Activated T-helper 2 cell treated with anti-CD3 and anti-CD28 coated beads, Interferon-gamma antibody, Interleukin-2, Interleukin-4, amounts not matched to agents 10 μg/mL and 5 μg/mL and 100 μg/mL, durations not matched to agents 14 hours and 24 hours and 36 hours (primary cell): ENCODE measurements at places on chromosomes 13 and 19.
A peak's percentile ranks its signal among the peaks of the same experiment; 100 is the strongest.

- H3K27me3 ChIP-seq = peaks cover 25% of the 10 kb centered on the region
- H3K4me3 ChIP-seq = peak overlapping the region; percentile 54
- peaks cover 15% of the 10 kb centered on the region for H3K36me3 ChIP-seq
- H3K27ac ChIP-seq = no peak overlapping the region
- H3K4me1 ChIP-seq = peaks cover 18% of the 10 kb centered on the region
These were observed 816 bp downstream of the SPRED3 start for GRCh38 chr19:38389101-38389925.

- H3K27ac ChIP-seq = no peak overlapping the region
- peaks cover 13% of the 10 kb centered on the region for H3K4me1 ChIP-seq
- H3K4me3 ChIP-seq = no peak overlapping the region
- DNase-seq = no peak
- H3K36me3 ChIP-seq = peaks cover 8% of the 10 kb centered on the region
- H3K27me3 ChIP-seq = no peaks in the 10 kb centered on the region
These were observed 1.8 kb downstream of the TMEM91 start for GRCh38 chr19:41377977-41378709.

DNA sequence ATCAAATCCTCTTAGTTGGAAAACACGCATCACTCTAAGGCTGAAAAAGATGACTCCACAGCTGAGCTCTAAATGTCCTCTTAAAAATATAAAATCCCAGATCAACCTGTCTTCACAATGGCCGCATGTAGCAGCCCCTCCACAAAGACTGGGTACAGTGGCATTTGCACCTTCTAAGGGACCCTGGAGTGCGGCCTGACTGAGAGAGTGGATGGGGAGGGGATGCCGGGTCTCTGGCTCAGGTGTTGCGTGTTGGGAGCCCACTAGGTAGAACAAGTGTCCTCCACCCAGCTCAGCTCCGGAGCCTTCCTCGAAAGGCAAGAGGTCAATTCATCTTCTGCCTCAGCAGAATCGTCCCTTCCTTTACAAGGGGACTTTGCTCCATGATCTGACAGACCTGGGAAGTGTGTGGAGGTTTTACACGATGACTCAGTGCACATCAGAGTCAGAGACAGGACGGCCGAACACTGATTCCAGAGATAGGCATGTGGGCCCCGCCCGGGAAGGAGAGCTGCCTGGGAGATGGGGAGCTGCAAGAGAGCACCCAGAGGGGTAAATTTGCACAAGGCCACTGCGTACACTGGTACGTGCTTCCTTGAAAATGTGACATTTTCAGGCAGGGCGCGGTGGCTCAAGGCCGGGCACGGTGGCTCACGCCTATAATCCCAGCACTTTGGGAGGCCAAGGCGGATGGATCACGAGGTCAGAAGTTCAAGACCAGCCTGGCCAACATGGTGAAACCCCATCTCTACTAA, 23.5 kb upstream of the SLC15A1 start:
- DNase-seq = no peak
- H3K27me3 ChIP-seq = peaks cover 4% of the 10 kb centered on the region
- no peaks in the 10 kb centered on the region for H3K4me1 ChIP-seq

DNA sequence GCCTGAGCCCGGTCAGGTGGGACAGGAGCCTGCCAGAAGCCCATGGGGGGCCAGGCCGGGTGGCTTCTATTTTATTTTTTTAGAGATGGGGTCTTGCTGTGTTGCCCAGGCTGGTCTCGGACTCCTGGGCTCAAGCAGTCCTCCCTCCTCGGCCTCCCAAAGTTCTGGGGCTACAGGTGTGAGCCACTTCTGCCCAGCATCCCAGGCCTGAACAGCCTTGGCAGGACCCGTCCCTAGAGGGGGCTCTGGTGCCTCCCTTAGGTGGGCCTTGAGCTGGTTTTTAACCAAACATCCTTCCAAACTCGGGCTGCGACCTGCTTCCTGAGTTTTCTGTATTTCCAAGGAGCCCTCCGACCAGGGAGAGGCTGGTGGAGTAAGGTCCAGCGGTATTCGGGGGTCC, 10.5 kb downstream of the COMP start:
- no peak overlapping the region for H3K4me3 ChIP-seq
- DNase-seq = no peak
- peaks cover 6% of the 10 kb centered on the region for H3K4me1 ChIP-seq
- no peak overlapping the region for H3K27ac ChIP-seq
- H3K36me3 ChIP-seq = no peaks in the 10 kb centered on the region
- peaks cover 9% of the 10 kb centered on the region for H3K27me3 ChIP-seq

- no peak for DNase-seq
- no peak overlapping the region for H3K4me3 ChIP-seq
- no peaks in the 10 kb centered on the region for H3K4me1 ChIP-seq
- no peaks in the 10 kb centered on the region for H3K36me3 ChIP-seq
These were observed 87.4 kb upstream of the ARHGEF7 start for GRCh38 chr13:111027458-111028439.

DNA sequence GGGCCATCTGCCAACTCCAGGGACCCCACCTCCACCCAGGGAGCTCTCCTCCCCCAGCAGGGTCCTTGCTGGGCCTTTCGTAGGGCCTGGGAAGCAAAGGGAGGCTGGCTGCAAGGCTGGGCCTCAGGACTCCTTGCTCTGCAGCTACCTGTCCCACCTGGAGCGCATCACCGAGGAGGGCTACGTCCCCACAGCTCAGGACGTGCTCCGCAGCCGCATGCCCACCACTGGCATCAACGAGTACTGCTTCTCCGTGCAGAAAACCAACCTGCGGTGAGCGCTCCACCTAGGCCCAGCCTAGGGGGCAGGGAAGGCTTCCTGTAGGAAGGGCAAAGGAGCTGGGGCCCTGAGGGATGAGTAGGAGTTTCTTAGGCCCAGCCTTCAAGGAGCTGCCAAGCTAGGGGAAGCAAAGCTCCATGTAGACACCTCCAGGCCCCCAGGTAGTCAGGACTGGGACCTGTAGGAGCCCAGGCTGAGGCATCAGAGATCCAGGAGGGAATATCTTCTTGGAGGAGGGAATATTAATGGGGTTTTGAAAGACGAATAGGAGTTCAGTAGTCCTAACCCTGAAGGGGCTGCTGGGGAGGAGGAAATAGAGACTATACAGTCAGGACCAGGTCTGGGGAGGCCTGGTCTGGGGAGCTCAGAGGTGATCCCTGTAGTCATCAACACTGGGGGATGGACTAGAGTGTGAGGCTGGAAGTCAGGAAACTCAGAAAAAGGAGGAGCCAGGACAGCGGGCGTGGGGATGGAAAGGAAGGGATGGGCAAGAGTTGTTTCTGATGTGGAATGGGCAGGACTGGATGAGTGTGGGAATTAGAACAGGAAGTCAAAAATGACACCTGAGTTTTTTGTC, 16.0 kb downstream of the GNA15 start:
- H3K36me3 ChIP-seq = peaks cover 32% of the 10 kb centered on the region
- H3K4me3 ChIP-seq = no peak overlapping the region

GRCh38 chr13:52447354-52447753, 3.1 kb downstream of the VPS36 start:
- no peak overlapping the region for H3K27ac ChIP-seq
- H3K36me3 ChIP-seq = peaks cover 24% of the 10 kb centered on the region
- H3K27me3 ChIP-seq = no peaks in the 10 kb centered on the region
- H3K4me3 ChIP-seq = no peak overlapping the region
- no peak for DNase-seq
- peaks cover 24% of the 10 kb centered on the region for H3K4me1 ChIP-seq

DNA sequence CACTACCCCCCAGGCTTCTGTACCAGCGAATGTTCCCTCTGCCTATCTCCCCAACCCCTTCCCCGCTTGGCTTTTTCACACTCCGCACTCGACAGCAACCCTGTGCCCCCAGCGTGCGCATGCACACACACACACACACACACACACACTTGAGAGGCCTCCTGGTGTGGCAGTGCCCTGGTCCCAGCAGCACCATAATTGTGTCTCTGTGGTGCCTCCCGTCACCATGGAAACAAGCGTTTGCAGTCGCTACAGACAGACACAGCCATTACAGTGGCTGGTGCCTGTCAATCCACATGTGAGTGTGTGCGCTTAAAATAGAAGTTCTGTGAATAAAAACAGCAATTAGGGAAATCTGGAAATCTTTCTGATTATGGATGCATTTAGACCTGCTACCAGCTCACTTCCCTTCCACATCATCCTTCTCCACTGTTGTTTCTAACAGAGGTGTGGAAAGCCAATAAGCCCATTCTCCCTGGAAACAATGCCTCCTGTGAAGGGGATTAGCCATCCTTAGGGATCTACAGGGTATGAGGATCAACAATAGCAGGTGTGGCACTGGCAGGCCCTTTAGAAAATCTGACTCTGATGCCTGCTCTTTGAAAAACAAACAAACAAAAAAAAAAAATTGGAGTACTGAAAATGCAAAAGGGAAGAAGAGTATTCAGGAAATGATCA, 146.3 kb downstream of the DCLK1 start:
- DNase-seq = no peak
- H3K27ac ChIP-seq = no peak overlapping the region
- no peaks in the 10 kb centered on the region for H3K27me3 ChIP-seq
- no peaks in the 10 kb centered on the region for H3K36me3 ChIP-seq

DNA sequence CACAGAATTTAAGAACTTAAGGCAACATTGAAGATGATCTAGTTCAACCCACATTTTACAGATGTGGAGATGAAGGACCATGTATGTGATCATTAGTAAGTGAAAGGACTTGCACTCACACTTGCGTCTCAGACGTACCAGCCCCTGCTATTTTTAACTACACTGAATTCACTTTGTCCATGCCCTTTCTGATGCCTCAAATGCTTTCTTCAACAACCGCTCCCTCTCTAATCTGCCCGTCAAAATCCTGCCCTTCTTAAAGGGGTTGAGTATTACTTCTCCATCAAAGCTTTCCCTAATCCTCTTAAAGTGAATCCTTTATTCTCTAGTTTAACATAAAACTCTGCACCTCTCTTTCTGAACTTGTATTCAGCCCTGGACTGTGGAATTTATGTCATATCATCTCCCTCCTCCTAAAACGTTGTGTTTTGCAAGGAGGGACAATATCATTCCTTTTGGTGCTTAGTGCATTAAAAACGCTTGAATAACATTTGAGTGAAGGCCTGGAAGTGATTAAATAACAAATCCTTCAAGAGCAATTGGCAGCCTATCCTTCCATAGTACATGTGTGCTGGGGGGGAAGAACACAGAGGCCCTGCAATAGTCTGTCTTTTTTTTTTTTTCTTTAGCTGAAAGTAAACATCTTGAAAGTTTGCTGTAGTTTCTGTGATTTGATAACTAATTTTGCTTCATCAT, 493.3 kb downstream of the LMO7 start:
- no peak for DNase-seq
- no peaks in the 10 kb centered on the region for H3K4me1 ChIP-seq
- no peak overlapping the region for H3K4me3 ChIP-seq
- H3K27ac ChIP-seq = no peak overlapping the region
- H3K27me3 ChIP-seq = no peaks in the 10 kb centered on the region
- no peaks in the 10 kb centered on the region for H3K36me3 ChIP-seq

GRCh38 chr19:44845612-44846454, at the start of gene NECTIN2:
NECTIN2 (plus strand) TSS chr19:44846297; CDS start chr19:44846526, 229 bp downstream.
- H3K36me3 ChIP-seq = no peaks in the 10 kb centered on the region
- peaks cover 15% of the 10 kb centered on the region for H3K4me1 ChIP-seq
- peak; percentile 76 for DNase-seq
- peak within 1 kb of the TSS; percentile 81 for H3K4me3 ChIP-seq
- peak within 1 kb of the TSS; percentile 64 for H3K27ac ChIP-seq
- H3K27me3 ChIP-seq = peaks cover 33% of the 10 kb centered on the region

DNA sequence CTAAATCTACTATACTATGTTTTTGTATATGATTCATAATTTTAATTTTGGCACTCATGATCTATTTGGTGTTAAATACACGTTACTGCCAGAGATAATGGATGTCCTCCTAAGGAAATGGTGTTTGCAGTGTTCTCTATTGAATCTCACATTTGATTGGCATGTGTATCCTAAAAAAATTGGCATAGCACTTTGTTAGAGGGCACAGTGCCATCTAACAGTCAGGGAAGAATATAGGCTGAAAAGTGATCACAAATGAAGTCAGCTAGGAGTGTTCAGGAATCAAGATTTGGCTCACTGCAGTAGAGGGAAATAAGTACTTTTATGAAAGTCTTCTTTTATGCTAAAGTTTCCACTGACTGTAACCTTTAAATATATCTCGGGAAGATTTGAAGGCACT, 624.6 kb downstream of the GPC6 start:
- no peaks in the 10 kb centered on the region for H3K27me3 ChIP-seq
- no peaks in the 10 kb centered on the region for H3K36me3 ChIP-seq
- no peaks in the 10 kb centered on the region for H3K4me1 ChIP-seq
- no peak overlapping the region for H3K4me3 ChIP-seq

DNA sequence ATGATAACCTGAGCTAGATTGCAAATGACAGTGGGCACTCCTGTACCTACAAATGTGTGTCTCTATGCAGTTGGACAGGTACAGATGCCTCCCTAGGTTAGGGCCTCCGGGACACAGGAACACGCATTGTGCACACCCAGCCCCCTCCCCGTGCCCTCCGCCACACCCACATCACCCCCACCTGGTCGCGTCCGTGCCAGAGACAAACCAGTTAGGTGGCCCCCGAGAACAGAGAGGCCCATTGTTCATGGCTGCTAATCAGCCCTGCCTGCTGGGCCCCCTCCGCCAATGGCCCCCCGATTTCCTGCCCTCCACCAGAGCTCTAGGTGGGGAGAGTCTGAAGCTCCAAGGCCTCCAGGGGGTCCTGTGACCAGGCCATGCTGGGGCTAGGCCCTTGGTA, 13.7 kb downstream of the NRTN start:
- H3K36me3 ChIP-seq = no peaks in the 10 kb centered on the region
- H3K27me3 ChIP-seq = peaks cover 5% of the 10 kb centered on the region
- no peaks in the 10 kb centered on the region for H3K4me1 ChIP-seq
- no peak overlapping the region for H3K27ac ChIP-seq

- no peak overlapping the region for H3K27ac ChIP-seq
- no peaks in the 10 kb centered on the region for H3K27me3 ChIP-seq
- no peaks in the 10 kb centered on the region for H3K36me3 ChIP-seq
- H3K4me3 ChIP-seq = no peak overlapping the region
- DNase-seq = no peak
- no peaks in the 10 kb centered on the region for H3K4me1 ChIP-seq
These were observed 94.7 kb upstream of the PRR20A start for GRCh38 chr13:57045826-57046546.

DNA sequence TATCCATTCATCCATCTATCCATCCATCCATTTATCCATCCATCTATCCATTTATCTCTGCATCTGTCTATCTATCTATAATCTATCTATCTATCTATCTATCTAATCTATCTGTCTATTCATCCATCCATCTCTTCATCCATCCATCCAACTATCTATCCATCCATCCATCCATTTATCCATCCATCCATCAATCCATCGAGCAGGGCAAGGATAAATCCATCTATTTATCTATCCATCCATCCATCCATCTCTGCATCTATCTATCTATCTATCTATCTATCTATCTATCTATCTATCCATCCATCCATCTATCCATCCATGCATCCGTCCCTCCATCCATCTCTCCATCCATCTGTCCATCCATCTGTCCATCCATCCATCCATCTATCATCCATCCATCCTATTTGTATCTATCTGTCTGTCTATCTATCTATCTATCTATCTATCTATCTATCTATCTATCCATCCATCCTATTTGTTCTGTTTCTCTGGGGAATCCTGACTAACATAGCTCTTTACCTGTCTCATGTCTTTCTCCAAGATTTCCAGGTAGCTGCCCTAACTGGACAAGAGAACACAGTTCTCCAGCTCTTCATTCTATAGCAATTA, 198.1 kb downstream of the FOXO1 start:
- no peaks in the 10 kb centered on the region for H3K36me3 ChIP-seq
- no peak overlapping the region for H3K27ac ChIP-seq
- peaks cover 3% of the 10 kb centered on the region for H3K4me1 ChIP-seq
- H3K27me3 ChIP-seq = no peaks in the 10 kb centered on the region
